ENCODE measurements at places on chromosomes 5 and 9. TPM values are rescaled to one million over a fixed set of nuclear protein-coding genes. Genes with fewer than 3 reads are reported as not detected.
A peak's percentile ranks its signal among the peaks of the same experiment; 100 is the strongest.

- no peak for DNase-seq
Observed at GRCh38 chr9:92666912-92667532, 2.9 kb downstream of the IPPK start.

DNA sequence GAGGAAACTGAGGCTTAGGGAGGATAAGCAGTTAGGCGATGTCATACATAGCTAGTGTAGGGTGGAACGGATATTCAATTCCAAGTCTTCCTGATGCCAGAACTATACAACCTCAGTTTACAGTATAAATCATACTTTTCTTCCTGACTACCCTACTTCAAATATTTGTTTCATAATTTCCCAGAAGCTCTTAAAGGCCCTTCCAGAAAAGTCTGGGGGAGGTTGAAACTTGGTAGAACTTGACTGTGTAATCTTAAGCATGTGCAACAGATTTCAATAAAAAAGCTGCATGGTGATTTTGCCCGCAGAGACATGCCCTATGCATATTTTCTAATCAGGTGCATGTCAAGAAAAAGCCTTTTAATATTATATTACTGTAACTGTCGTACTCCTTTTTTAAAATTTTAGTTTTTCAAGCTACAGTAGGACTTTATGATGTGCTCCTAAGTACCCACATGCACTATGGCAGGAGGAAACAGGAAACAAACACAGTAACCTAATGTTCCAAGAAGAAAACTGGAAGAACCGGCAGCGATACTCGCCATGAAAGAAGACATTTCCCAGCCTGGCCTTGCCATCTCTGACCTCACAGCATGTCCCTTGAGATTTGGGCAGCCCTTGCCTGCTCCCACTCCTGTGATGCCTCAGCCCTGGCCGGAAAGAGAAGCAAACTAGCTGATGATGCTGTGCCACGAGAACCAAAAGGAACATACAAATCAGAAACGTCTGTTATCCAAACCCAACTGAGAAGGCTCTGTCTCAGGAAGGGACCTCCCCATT is 266.0 kb downstream of the EFNA5 start:
- no peak for DNase-seq

DNA sequence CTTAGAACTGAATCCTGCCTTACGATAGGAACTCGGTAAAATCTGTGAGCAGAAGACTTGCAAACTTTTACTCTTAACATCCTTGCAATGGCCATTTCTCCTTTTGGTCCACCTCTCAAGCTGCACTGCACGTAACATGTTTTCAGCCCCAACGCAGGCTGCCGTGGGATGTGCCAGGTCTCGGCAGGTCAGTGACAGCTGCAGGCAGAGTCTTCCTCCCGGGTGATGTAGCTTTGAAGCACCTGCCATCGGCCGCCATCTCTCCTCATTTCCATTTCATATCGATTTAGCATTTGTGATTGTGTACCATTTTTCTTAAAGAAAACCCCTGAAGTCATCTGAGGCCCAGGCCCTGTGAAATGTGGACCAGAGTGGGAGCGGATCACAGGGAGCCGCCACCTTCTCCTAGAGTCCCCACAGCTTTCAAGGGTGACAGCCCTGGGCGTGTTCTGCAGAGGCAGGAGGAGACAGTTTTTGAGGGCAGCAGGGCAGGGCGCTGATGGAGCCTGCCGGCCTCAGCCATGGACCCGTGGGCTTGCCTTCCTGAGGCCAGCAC is 25.8 kb upstream of the LPCAT1 start:
- peak; percentile 10 for DNase-seq

The PCAT7 gene
- polyA plus RNA-seq = 9.2 TPM

GRCh38 chr5:177162379-177162778 is 28.8 kb downstream of the NSD1 start:
- no peak for DNase-seq

DNA sequence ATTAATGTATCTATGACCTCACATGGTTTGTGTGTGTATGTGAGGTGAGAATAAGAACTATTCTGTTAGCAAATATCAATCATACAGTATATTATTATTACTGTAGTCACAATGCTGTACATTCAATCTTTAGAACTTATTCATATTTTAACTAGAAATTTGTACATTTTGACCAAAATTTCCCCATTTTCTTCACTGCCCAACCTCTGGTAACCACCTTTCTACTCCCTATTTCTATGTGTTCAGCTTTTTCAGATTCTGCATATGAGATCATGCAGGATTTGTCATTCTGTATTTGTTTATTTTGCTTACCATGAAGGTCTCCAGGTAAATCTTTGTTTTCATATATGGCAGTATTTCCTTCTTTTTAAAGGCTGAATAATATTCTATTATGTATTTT is 607.9 kb downstream of the SLCO4C1 start:
- DNase-seq = no peak

DNA sequence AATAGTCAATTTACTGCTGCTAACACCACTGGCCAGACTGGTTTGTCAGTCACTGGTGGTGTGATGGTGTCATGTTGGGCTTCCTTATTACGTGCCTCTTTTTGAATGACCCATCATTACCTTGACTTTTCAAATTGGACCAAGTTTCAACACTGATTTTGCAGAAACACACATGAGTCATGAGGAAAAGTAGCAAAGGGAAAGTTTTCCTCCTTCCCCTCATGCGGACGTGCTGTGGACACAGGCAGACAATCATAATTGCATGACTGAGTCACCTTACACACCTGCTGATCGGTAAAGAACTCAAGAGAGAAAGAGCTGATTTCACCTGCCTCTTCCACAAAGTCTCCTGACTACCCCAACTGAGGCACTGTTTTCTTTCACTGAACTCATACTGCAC is 324.5 kb downstream of the ARRDC3 start:
- DNase-seq = no peak

DNA sequence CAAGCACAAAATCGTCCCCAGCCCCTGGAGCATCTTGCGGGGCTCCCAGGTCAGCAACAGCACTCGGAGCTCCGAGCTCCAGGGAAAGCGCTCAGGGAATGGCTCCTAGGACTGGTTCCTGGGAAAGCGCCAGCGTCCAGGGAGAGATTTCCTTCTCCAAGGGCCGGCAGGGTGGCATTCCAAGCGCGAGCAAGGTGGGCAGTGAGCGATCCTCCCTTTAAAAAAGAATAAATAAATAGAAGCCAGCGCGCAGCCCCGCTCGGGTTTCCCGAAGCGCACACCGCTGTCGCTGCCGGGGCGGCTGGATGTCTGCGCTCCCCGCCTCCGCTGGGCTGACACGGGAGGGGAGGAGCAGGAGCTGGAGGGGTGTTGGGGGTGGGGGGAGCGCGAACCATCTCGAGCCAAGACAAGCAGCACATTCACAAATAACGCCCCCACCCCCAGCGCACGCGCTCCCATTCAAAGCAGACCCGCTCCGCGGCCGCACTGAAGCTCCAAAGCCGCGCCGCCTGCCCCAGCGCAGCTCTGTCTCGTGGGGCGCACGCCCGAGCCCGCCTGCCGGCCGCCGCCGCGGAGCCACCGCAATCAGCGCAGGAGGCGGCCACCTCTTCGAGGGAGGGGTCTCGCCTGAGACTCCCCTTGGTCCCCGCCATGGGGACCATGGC is 327.4 kb downstream of the SH3GL2 start:
- DNase-seq = peak; percentile 41

DNA sequence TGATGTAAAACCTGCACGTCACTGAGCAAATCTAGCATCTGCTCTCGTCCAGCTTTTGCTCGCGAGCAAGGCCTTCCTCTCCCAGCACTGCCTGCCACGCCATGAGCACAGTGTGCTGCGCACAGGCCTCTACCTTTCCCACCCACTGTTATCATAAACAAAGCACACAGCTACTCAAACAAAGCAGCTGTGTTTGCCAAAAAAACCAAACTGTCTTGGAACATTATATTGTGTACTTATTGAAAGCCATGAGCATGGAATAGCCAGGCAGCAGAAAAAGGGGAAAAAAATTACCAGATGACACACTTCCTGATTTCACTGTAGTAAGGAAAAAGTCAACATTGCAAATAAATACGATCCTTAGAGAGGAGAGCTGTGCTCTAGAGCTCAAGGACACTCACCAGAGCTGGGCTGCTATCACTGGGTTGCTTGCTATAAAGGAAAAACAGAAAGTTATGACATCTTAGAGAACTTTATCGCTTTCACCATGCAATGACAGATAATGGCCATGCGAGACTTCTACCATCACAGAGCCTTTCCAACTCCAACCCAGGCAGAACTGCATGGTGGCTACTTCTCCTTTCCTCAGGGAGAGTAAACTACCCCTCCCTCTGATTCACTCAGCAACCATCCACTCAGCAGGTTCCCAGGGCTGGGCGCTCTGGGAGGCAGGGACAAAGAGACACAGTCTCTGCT is 69.6 kb downstream of the EPB41L4B start:
- peak; percentile 51 for DNase-seq

DNA sequence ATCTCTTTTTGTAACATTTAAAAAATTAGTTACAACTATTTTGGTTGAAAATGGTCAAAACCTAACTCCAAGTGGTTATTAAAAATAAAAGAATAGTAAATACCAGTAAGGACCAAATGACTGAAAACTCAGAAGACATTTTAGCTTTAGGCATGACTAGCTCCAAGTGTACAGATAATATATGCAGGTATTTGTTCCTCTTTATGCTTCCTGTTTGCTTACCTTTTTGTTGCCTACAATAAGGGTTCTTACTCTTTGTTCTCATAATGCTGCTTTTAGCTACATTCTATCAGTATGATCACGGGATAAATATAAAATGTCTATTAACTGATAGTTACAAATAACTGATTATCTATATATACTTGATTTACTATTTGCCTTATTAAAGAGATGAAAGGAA is 259.6 kb downstream of the CDH12 start:
- DNase-seq = no peak

DNA sequence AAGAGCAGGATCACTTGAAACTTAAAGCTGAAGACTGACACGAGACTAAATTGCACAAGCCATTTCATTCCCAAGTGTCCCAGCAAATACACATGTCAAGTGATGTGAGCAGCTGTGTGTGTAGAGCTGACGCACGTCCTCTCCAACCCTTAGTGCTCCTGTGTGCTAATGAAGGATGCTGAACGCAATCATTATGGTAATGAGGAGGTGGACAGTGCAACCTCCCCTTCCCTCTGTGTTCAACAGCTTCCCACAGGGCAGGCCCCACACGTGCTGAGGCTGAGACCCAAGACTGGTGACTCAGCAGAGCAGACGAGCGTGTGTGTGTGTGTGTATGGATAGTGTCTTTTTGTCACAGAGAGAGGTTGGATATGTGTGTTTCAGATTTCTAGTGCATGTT is 702.1 kb downstream of the SEMA5A start:
- peak; percentile 50 for DNase-seq

- no peak for DNase-seq
Observed at GRCh38 chr9:26437056-26437711, 455.4 kb downstream of the CAAP1 start.

GRCh38 chr5:124583469-124584350 is 162.7 kb downstream of the ZNF608 start:
- no peak for DNase-seq
